Osteocyte (in vitro differentiated cells): ENCODE measurements at places on chromosomes 4 and X. TPM values are rescaled to one million over a fixed set of nuclear protein-coding genes. Genes with fewer than 3 reads are reported as not detected.

AMBN gene
- not detected in 2 replicates for total RNA-seq

ACE2 gene
- total RNA-seq = not detected in 2 replicates

PGAM4 gene
- not detected in 2 replicates for total RNA-seq

DNA sequence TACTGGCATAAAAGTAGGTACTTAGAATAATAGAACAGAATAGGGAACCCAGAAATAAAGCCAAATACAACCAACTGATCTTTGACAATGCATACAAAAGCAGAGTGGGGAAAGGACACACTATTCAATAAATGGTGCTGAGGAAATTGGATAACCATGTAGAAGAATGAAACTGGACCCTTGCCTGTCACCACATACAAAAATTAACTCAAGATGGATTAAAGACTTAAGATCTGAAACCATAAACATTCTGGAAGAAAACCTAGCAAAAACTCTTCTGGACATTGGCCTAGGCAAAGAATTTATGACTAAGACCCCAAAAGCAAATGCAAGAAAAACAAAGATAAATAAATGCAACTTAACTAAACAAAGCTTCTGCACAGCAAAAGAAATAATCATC, 45.6 kb downstream of the ARFIP1 start:
- H3K27me3 ChIP-seq = no peaks in the 10 kb centered on the region
- no peak for DNase-seq
- H3K4me3 ChIP-seq = no peak overlapping the region
- H3K4me1 ChIP-seq = no peaks in the 10 kb centered on the region
- H3K36me3 ChIP-seq = peaks cover 19% of the 10 kb centered on the region

DNA sequence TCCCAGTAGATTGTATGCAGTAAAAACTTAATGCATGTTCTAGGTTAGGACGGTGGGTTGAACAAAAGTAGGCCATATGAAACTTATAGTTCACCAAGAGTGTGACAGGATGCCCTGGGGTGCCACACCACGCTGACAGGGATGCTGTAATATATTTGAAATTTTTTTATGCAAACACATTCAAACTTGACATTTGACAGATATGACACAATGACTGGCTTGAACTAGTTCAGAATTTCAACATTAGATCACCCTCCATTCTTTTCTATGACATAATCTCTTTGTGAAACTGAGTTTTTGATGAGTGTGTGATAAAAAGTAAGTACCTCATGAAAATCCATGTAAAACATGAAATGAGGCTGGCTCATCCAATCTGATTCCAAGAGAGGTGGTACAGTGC, 198.4 kb downstream of the PALLD start:
- H3K27ac ChIP-seq = peak overlapping the region; percentile 93
- no peak overlapping the region for H3K4me3 ChIP-seq
- DNase-seq = no peak
- H3K27me3 ChIP-seq = no peaks in the 10 kb centered on the region
- peaks cover 89% of the 10 kb centered on the region for H3K4me1 ChIP-seq

NAP1L5 gene
- 5.6 and 5.7 TPM in 2 replicates for total RNA-seq

DNA sequence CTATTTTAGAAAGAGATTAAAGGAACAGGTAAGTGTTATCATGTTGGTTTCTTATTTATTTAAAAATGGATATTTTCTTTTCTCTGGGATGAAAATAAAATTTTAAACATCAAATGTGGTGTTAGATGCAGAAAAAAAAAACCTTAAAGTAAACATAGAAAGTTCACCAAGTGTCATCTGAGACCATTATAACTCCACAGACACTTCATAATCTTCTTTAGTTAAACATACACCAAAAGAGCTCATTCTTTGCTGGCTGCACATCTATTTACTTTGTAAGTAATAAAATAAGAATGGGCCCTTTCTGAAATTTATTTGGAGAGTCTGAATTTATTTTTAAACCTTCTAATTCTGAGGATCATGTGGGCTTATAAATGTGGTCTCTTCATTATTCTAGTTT, 460.7 kb upstream of the CTSO start:
- H3K4me3 ChIP-seq = no peak overlapping the region
- no peak overlapping the region for H3K27ac ChIP-seq
- peaks cover 16% of the 10 kb centered on the region for H3K4me1 ChIP-seq

LANCL3 gene
- 0.03 and 0.05 TPM in 2 replicates for total RNA-seq

SPANXD gene
- not detected in 2 replicates for total RNA-seq

- no peak overlapping the region for H3K4me3 ChIP-seq
- H3K4me1 ChIP-seq = no peaks in the 10 kb centered on the region
- peaks cover 12% of the 10 kb centered on the region for H3K27me3 ChIP-seq
- no peaks in the 10 kb centered on the region for H3K36me3 ChIP-seq
Measured at GRCh38 chr4:67879486-67879885, 4.3 kb downstream of the TMPRSS11D start.

SOWAHD gene
- total RNA-seq = 1.1 and 1.5 TPM in 2 replicates

- H3K36me3 ChIP-seq = no peaks in the 10 kb centered on the region
- no peak overlapping the region for H3K27ac ChIP-seq
- no peaks in the 10 kb centered on the region for H3K4me1 ChIP-seq
- no peak for DNase-seq
- H3K4me3 ChIP-seq = no peak overlapping the region
- H3K27me3 ChIP-seq = peaks cover 6% of the 10 kb centered on the region
Measured at GRCh38 chrX:17535229-17535628, 160.2 kb downstream of the NHS start.

- no peak overlapping the region for H3K4me3 ChIP-seq
- H3K27ac ChIP-seq = no peak overlapping the region
- H3K4me1 ChIP-seq = no peaks in the 10 kb centered on the region
- DNase-seq = no peak
- H3K36me3 ChIP-seq = no peaks in the 10 kb centered on the region
Measured at GRCh38 chrX:25976683-25977310, 161.3 kb upstream of the MAGEB18 start.

GRCh38 chr4:83618991-83619645, 83.2 kb downstream of the GPAT3 start:
- no peaks in the 10 kb centered on the region for H3K27me3 ChIP-seq
- no peaks in the 10 kb centered on the region for H3K4me1 ChIP-seq
- peaks cover 2% of the 10 kb centered on the region for H3K36me3 ChIP-seq
- no peak for DNase-seq
- H3K4me3 ChIP-seq = no peak overlapping the region

- peaks cover 10% of the 10 kb centered on the region for H3K4me1 ChIP-seq
- no peaks in the 10 kb centered on the region for H3K36me3 ChIP-seq
- H3K27ac ChIP-seq = no peak overlapping the region
- peaks cover 8% of the 10 kb centered on the region for H3K27me3 ChIP-seq
- H3K4me3 ChIP-seq = no peak overlapping the region
Measured at GRCh38 chr4:10032625-10033024, 11.3 kb upstream of the SLC2A9 start.

C4orf50 gene
- total RNA-seq = not detected in 2 replicates

DNA sequence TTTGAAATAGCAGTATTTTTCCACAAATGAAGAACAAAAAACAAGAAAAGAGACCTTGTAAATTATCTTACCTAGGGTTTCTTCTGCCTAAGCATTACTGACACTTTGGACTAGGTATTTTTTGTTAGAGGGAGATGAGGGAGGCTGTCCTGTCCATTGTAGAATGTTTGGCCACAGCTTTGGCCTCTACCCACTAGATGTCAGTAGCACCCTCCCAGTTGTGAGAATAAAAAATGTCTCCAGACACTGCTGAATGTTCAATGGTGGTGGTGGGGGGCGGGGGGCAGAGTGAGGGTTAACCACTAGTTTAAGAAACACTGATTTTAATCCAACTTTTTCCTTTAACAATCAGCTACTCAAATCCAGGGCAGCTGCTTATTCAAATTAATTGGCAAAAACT, 25.8 kb downstream of the OTUD4 start:
- no peaks in the 10 kb centered on the region for H3K4me1 ChIP-seq
- no peak overlapping the region for H3K4me3 ChIP-seq
- H3K36me3 ChIP-seq = peaks cover 40% of the 10 kb centered on the region
- no peak for DNase-seq
- H3K27ac ChIP-seq = no peak overlapping the region

DNA sequence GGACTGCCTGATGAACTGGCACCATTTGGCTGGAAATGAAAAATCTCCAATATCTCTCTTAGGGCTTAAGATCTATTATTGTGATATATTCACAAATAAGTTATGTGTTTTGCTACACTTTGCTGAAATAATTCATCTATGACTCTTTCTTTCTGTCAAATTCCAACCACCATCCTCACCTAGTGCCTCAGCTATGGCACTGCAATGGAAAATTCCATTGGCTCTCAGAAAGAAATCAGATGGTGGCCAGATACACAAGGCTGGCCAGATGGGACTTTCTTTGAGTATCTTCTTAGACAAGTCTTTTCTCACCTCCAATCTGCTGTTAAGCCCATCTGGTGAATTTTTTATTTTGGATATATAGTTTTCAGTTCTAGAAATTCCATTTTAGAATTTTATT, 28.0 kb downstream of the NAT8L start:
- DNase-seq = no peak
- H3K36me3 ChIP-seq = no peaks in the 10 kb centered on the region
- no peaks in the 10 kb centered on the region for H3K4me1 ChIP-seq
- H3K27me3 ChIP-seq = peaks cover 3% of the 10 kb centered on the region
- no peak overlapping the region for H3K27ac ChIP-seq

- no peak for DNase-seq
- H3K4me3 ChIP-seq = no peak overlapping the region
- peaks cover 15% of the 10 kb centered on the region for H3K27me3 ChIP-seq
- no peak overlapping the region for H3K27ac ChIP-seq
- H3K36me3 ChIP-seq = no peaks in the 10 kb centered on the region
- peaks cover 10% of the 10 kb centered on the region for H3K4me1 ChIP-seq
Measured at GRCh38 chr4:185118876-185119275, 24.2 kb upstream of the SLC25A4 start.

DNA sequence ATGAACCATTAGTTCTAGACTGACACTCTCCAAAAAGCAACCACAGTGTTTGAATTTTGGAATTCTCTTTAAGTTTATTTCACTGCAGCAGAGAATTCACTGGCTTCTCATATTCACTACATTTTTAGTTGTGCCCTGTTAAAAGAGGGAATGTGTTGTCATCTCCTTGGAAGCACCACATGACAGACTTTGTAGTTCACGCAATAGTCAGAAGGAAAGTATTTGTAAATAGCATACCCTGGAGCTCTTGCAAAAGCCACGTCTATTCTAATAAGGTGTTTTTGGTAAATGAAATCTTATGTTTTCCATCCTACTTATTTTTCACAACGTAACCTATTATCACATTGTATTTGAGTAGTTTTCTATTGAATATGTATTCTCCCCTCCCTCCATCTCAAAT, 25.8 kb downstream of the DOCK11 start:
- H3K4me1 ChIP-seq = peaks cover 44% of the 10 kb centered on the region
- no peak overlapping the region for H3K4me3 ChIP-seq
- H3K27ac ChIP-seq = peak overlapping the region; percentile 89
- H3K27me3 ChIP-seq = no peaks in the 10 kb centered on the region
- DNase-seq = no peak
- no peaks in the 10 kb centered on the region for H3K36me3 ChIP-seq

SPATA4 gene
- 0.76 TPM in 1 of 2 replicates, not detected in the other for total RNA-seq

GRCh38 chr4:86834901-86835300, 14.3 kb downstream of the SLC10A6 start:
- H3K27ac ChIP-seq = no peak overlapping the region
- H3K36me3 ChIP-seq = peaks cover 1% of the 10 kb centered on the region
- DNase-seq = no peak
- no peaks in the 10 kb centered on the region for H3K27me3 ChIP-seq
- H3K4me1 ChIP-seq = peaks cover 22% of the 10 kb centered on the region

NRK gene
- total RNA-seq = 5.5 and 5.6 TPM in 2 replicates

RASL11B gene
- total RNA-seq = 0.73 and 0.94 TPM in 2 replicates

SHISA3 gene
- total RNA-seq = 3.9 and 4.9 TPM in 2 replicates

- H3K4me3 ChIP-seq = no peak overlapping the region
- H3K36me3 ChIP-seq = no peaks in the 10 kb centered on the region
- peaks cover 8% of the 10 kb centered on the region for H3K4me1 ChIP-seq
- no peak for DNase-seq
- H3K27me3 ChIP-seq = peaks cover 3% of the 10 kb centered on the region
- no peak overlapping the region for H3K27ac ChIP-seq
Measured at GRCh38 chr4:112857461-112857860, 192.0 kb upstream of the ANK2 start.

DNA sequence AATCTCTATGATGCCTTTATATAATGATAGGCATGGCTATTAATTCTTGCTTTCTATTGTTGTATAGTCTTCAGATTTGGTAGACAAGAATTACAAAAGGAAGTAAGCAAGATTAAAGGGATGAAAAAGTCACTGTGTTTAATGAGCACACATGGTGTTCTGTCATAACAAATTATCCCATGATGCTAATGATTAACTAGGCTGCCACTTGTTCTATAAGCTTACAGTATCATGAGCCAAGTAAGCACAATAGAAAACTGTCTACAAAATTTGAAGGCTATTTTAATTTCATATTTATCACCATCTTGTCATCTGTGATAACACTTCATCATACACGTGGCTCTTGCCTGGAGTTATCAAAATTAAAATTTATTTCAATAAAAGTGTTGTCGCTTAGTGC, 466.7 kb downstream of the GASK1B start:
- no peak for DNase-seq
- H3K27ac ChIP-seq = no peak overlapping the region
- peaks cover 16% of the 10 kb centered on the region for H3K4me1 ChIP-seq
- H3K27me3 ChIP-seq = no peaks in the 10 kb centered on the region
- H3K4me3 ChIP-seq = no peak overlapping the region

- no peak overlapping the region for H3K4me3 ChIP-seq
- H3K27me3 ChIP-seq = peaks cover 7% of the 10 kb centered on the region
- H3K27ac ChIP-seq = no peak overlapping the region
- DNase-seq = no peak
- no peaks in the 10 kb centered on the region for H3K4me1 ChIP-seq
Measured at GRCh38 chr4:176508780-176509331, 189.1 kb downstream of the SPCS3 start.

GRCh38 chrX:153494061-153494460, 719 bp upstream of the BGN start:
- peaks cover 58% of the 10 kb centered on the region for H3K4me1 ChIP-seq
- DNase-seq = no peak
- H3K36me3 ChIP-seq = peaks cover 2% of the 10 kb centered on the region
- H3K27ac ChIP-seq = peak overlapping the region; percentile 64

DNA sequence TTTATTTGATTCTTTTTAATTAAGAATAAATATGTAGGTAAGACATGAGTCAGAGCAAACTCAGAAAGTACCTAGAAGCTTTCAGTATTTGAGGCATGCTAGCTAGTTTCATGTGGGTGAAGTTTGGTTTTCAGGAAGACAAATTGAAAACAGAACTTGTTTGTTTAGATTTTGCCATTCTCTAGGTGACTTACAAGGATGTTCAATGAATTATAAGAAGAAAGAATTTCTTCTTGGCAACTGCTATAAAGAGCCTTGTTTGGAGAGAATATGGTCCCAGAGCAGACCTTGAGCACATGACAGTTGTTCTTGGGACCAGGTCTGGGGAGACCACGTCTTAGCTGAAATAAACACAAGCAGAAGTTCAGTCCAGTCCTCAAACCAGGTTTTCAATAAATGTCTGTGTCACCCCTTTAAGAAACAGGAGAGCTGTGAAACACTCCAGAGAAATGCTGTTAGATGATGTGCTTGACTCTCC, 38.0 kb upstream of the IL21 start:
- no peak overlapping the region for H3K27ac ChIP-seq
- no peak overlapping the region for H3K4me3 ChIP-seq
- peaks cover 2% of the 10 kb centered on the region for H3K4me1 ChIP-seq
- peaks cover 1% of the 10 kb centered on the region for H3K36me3 ChIP-seq
- no peaks in the 10 kb centered on the region for H3K27me3 ChIP-seq
- DNase-seq = no peak

MAOB gene
- total RNA-seq = not detected in 2 replicates

- H3K36me3 ChIP-seq = peaks cover 5% of the 10 kb centered on the region
- DNase-seq = no peak
- peaks cover 5% of the 10 kb centered on the region for H3K4me1 ChIP-seq
- H3K27ac ChIP-seq = peak overlapping the region; percentile 79
- H3K27me3 ChIP-seq = peaks cover 7% of the 10 kb centered on the region
Measured at GRCh38 chrX:15769300-15769954, 20.9 kb upstream of the ZRSR2 start.
